CD4-positive, alpha-beta memory T cell (primary cell): ENCODE measurements at places on chromosomes 6 and 20.

DNA sequence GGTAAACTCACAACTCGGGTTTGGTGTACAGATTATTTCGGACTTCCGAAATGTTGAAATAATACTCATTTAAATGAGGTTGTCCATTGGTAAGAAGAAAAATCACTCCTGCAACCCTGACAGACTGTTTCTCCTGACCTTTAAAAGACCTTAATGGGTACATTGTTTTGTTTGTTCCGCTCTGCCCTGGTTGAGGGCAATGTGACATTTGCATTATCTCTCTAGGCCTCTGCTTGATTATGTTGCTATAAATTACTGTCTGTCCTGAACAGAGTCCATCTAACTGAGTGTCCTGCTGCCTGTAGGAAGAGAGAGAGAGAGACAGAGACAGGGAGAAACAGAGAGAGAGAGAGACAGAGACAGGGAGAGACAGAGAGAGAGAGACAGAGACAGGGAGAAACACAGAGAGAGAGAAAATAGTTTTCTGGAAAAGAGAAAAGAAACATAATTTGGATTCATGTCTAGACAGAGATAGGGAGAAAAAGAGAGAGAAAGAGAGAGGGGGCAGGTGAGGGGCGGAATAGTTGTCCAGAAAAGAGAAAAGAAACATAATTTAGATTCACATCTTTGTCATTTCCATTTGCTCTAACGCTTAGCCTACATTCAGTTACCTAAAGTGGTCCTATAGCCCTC lies 83.2 kb downstream of the SHLD1 start:
- H3K27me3 ChIP-seq: no peaks in the 10 kb centered on the region
- no peak overlapping the region for H3K4me3 ChIP-seq
- no peak for DNase-seq
- no peaks in the 10 kb centered on the region for H3K36me3 ChIP-seq

GRCh38 chr6:56580271-56580670 lies 62.4 kb downstream of the DST start:
- H3K36me3 ChIP-seq: no peaks in the 10 kb centered on the region
- DNase-seq: no peak
- no peak overlapping the region for H3K4me3 ChIP-seq

GRCh38 chr20:18224968-18225568 lies 63.3 kb upstream of the ZNF133 start:
- no peak overlapping the region for H3K27ac ChIP-seq
- H3K27me3 ChIP-seq: no peaks in the 10 kb centered on the region
- no peak overlapping the region for H3K4me3 ChIP-seq
- no peak for DNase-seq

DNA sequence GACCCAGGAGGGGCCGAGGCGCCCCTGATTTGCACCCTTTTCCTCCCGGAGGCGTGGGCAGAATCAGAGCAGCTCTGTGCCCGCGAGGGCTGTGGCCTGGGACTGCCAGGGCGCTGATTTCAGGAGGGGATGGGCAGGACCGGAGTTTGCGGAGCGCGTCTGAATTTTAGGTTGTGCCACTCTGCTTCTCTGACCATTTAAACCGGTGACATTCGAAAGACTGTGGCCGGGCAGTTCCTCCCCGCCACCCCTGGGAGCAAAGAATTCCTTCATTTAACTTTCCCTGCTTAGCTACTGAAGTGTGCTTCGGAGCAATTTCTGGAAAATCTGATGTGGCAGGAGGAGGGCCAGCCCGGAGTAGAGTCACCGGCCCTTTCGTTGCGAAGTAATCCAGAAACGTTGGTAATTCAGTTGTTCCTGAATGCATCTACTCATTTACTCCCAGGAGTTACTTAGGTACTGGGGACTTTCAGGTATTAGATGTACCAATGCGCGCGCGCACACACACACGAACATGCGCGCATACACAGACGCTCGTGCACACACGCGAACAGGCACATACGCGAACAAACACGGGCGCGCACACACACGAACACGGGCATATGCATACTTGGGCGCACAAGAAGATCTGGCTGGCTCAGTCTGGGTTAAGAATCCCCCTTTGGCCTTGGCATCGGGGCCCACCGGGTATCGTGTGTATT lies 568 bp downstream of the CCDC170 start:
- H3K36me3 ChIP-seq: no peaks in the 10 kb centered on the region
- H3K27ac ChIP-seq: no peak overlapping the region
- peak; percentile 41 for DNase-seq
- peak overlapping the region; percentile 32 for H3K4me3 ChIP-seq
- peaks cover 16% of the 10 kb centered on the region for H3K27me3 ChIP-seq

DNA sequence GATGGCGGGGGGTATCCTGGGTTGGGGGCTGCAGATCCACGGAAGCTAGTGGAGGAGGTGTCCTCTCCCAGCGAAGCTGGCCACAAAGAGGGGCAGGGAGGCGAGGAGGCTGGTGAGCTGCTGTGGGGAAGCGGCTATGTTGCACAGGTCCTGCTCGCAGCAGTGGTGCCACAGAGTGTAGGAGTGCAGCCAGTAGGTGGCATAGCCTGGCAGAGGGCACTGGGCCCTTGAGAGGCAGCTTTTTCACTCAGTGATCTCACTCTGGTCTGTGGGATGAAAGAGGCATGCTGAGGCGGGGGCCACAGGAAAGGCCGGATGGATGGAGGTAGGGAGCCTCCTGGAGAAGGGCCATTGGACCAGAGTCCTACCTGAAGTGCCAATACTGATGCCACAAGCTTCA lies 2.9 kb upstream of the LY6G6D start:
- H3K36me3 ChIP-seq: no peaks in the 10 kb centered on the region
- H3K27me3 ChIP-seq: no peaks in the 10 kb centered on the region
- no peak overlapping the region for H3K27ac ChIP-seq
- peaks cover 11% of the 10 kb centered on the region for H3K4me1 ChIP-seq

- no peaks in the 10 kb centered on the region for H3K27me3 ChIP-seq
- no peak overlapping the region for H3K27ac ChIP-seq
- DNase-seq: no peak
- H3K4me3 ChIP-seq: no peak overlapping the region
These were observed 16.9 kb downstream of the KCNQ2 start for GRCh38 chr20:63455568-63455859.

GRCh38 chr6:130259557-130259956 lies 36.8 kb upstream of the SAMD3 start:
- H3K4me1 ChIP-seq: peaks cover 33% of the 10 kb centered on the region
- no peak for DNase-seq
- no peaks in the 10 kb centered on the region for H3K27me3 ChIP-seq
- H3K4me3 ChIP-seq: peak overlapping the region; percentile 25
